ENCODE measurements at places on chromosomes 3 and 15. TPM values are rescaled to one million over a fixed set of nuclear protein-coding genes. Genes with fewer than 3 reads are reported as not detected.
A peak's percentile ranks its signal among the peaks of the same experiment; 100 is the strongest.

- DNase-seq, result no peak
Measured at GRCh38 chr15:95086531-95087252, 855.3 kb downstream of the MCTP2 start.

DNA sequence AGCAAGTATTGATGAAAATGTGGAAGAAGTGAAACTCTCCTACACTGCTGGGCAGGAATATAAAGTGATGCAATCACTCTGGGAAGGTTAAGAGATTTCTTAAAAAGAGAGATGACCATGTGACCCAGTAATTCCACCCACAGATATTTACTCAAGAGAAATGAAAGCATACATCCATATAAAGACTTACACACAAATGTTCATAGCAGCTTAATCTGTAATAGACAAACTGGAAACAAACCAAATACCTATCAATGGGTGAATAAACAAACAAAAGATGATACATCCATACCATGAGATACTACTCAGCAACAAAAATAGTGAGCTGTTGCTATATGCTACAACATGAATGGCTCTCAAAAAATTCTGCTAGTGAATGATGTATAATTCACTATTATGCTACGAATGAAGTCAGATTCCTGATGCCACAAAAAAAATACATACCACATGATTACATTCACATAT lies 463.3 kb downstream of the MAGI1 start:
- DNase-seq, result no peak

- no peak for DNase-seq
Measured at GRCh38 chr15:95377258-95377852, 953.1 kb upstream of the NR2F2 start.

GRCh38 chr3:129313665-129314385 lies 35.2 kb downstream of the HMCES start:
- peak; percentile 43 for DNase-seq

DNA sequence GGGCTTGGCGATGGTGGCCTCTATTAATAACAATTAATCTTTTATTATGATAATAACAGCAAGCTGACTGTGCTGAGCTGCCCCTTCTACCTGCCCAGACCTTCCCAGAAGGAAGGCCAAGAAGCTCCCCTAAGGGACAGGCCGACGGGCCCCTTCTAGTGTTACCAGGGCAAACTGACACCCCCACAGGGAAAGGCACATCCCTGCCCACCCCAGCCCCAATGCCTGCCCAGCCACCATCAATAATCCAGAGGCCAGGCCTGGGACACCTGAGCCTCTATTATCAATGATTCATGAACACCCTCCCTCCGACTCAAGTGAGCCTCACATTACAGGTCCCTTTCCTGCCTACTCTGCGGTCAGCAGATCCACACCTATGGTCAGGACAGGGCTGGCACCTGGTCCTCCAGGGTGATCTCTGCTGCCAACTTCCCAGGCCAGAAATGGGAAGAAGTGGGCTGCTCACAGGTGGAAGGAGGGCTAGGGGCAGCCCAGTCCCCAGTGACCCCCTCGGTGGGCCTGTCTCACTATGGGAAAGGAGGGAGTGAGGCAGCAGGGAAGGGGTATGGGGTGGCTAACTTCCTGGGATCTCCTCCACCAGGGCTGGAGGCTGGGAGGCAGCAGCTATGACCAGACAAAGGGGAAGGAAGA lies 1.8 kb downstream of the TWF2 start:
- no peak for DNase-seq

The ANAPC13 gene
- total RNA-seq, result 50.6 TPM

GRCh38 chr3:173739726-173740125 lies 342.2 kb downstream of the NLGN1 start:
- DNase-seq, result no peak

DNA sequence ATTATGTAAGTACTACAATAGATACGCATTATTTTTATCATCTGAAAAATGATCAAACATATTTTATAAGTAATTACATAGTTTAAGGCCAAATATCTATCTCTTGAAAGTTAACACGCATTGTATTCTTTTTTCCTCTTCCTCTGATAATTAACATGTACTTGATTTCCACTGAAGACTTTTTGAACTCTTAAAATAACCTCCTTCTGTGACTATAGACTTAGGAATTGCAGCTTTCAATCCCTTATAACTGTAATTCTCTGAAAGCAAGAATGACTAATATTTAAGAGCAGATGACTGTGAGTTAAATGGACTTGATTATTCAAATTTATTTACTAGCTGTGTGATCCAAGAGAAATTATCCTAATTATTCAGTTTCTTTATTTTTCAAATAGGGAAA lies 730.6 kb upstream of the NECTIN3 start:
- DNase-seq, result no peak

DNA sequence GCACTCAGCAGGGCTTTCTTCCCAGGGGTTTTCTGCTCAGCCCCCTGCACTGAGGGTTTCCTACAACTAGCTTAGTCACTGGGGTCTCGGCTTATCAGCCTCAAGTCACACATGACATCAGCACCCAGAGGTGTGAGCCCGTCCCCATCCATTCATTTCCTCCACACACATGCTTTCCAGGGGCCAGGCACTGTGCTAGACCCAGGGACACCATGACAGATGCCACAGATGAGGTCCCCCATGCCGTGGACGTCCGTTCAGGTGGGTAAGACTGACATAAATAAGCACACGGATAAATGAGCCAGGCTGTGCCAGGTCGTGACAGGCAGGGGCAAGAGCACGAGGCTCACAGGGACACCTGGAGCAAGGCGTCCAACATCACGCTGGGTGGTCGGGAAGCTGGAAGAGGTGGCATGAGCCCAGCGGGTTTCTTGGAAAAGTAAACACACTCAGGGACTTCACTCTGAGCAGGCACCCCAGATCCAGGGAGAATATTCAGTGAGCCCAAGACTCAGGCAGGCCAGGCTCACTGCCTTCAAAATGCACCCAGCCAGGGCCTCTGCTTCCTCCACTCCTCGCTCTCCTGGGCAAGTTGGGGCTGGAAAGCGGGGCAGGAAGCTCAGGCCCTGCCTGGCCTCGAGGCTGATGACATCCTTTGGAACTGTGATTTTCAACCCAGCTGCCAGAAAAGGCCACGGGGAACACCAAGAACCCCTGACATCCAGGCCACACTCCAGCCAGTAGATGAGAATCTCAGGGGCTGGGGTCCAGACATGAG lies 139.3 kb downstream of the CHSY1 start:
- DNase-seq, result no peak
